GM23338 (cell line): ENCODE measurements at places on chromosomes 7 and 10. TPM values are rescaled to one million over a fixed set of nuclear protein-coding genes. Genes with fewer than 3 reads are reported as not detected.

LRRC4 gene
- total RNA-seq, result 3.6 and 5.2 TPM in 2 replicates

ANXA8 gene
- not detected in 2 replicates for total RNA-seq

ARF5 gene
- total RNA-seq, result 196 TPM in 2 replicates

GRM3 gene
- total RNA-seq, result 1.9 and 3.8 TPM in 2 replicates

C10orf53 gene
- not detected in 2 replicates for total RNA-seq

STEAP4 gene
- total RNA-seq, result under 0.01 TPM in 1 of 2 replicates, not detected in the other

SPDYE2 gene
- total RNA-seq, result not detected in 2 replicates

SLC26A5 gene
- total RNA-seq, result 0.49 and 0.58 TPM in 2 replicates

CCL24 gene
- total RNA-seq, result not detected in 2 replicates

NEUROG3 gene
- 0.16 TPM in 1 of 2 replicates, not detected in the other for total RNA-seq

FGFBP3 gene
- total RNA-seq, result 73.2 and 73.9 TPM in 2 replicates

GRCh38 chr7:81769891-81770727 is at the start of gene HGF:
HGF (minus strand) TSS chr7:81770047; CDS start chr7:81769971, 76 bp downstream.
- peak; percentile 50 for DNase-seq

- no peak for DNase-seq
Observed at GRCh38 chr7:127089146-127089545, 163.6 kb downstream of the GRM8 start.

DNA sequence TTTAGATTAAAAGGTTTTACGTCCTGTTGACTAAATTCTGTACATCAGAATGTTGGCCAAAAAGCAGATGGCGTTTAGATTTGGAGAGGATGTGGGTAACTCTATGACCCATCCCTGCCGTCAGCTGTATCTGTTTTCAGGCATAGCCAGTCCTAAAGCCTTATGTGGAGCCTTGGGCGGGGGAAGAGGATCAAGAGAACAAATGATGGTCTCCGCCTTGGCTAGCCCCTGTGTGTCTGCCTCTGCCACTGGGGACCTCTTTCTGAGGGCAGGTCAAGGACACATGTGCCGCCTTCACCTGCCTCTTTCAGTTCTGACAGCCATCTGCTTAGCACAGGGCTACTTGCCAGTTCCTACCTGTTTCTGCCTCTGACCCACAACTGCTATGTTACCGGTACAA is 24.1 kb downstream of the PDSS1 start:
- no peak for DNase-seq

DNA sequence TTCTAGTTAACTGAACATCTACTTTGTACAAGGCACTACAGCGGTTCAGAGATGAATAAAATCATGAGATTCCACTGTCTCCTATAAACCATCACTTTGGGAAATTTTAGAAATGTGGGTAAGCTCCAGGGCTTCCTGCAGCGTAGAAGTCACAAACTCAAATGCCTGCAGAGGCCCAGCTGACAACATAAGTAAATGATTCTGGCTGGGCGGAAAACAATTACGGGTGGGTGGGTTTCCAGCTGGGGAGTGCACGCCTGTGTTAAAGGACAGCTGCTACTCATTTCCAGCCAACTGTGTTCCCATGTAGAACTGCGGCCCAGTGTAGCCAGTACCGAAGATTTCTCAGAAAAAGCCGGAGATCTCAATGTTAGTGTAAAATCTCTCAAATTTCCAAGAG is 69.5 kb upstream of the ATRNL1 start:
- DNase-seq, result no peak

- no peak for DNase-seq
Observed at GRCh38 chr10:103726637-103727036, 128.7 kb downstream of the SH3PXD2A start.

DNA sequence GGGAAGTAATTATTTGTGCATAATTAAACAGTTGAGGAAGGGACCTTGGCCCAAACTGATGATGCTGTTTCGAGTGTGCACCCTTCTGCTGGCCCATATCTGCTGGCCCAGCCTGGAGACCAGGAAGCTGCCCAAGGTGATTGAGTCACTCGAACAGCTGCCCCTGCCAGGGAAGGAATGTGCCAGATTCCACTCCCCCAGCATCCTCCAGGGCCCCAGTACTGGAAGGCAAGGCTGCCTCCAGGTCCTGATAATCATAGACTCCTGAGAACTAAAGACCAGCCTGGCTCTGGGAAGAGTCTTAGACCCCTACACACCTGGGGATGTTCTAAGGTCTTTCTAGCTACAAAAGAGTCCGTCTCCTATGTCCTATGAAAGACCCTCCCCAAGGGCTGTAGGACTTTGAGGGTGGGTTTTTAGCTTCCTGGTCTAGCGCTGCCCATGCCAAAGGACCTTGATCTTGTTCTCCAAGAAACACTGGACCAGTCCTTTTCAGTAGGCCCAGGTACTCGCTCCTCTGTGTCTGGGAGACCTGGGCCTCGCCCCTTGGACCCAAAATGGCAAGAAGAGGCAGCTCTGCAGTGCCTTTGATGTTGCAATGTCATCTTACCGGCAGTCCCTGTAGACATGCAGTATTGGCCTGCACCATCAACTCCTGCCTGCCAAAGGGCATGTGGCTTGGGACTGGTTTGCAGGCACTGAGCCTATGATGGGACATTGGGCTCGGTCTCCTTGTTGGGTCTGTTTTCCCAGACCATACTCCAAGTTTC is 103.2 kb upstream of the GPR26 start:
- no peak for DNase-seq

GRCh38 chr10:31833753-31834152 is 94.9 kb downstream of the ARHGAP12 start:
- peak; percentile 30 for DNase-seq

DNA sequence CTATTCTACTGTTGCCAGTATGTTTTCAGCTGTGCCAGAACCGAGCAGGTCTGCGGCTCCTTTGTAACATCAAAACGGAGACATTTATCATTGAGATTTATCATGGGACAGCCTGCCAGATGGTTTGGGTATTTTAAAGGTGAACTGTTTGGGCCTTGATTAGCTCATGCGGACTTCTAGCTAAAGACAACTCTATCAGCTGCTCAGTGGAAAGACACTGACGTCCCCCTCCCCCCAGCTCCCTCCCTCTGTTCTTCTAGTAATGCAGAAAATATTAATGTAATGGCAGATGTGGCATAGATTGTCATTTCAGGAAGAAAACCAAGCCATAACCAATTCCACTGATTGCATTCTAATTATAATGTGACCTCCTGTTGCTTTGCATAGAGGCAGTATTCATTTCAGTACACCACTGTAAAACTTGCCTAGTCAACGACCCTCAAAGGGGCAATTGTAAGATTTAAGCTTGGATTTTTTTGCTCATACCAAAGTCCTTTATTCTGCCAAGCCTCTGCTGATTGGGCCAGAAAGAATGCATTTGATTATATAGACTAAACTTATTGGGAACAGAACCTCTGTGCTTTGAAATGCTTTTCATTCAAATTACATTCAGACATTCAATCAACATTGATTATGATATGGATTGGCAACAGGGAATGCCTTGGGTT is 966.8 kb downstream of the LRMDA start:
- no peak for DNase-seq

DNA sequence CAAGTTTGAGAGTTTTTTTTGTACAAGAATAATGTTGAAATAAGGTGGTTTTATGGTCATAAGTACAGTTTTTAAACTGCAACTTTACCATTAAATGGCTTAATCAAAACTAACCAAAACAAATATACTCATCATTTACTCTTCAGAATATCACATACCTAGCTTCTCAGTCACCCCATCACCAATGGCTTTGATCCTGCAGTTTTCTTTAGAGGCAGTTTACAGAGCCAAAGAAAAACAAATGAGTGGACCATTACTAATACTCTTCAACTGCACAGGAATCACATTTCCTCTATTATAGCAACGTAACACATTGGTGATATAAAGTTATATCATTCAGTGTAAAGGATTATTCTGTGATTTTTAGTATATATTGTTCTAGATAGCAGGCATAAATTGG is 576.1 kb upstream of the LRRTM3 start:
- no peak for DNase-seq

- no peak for DNase-seq
Observed at GRCh38 chr7:135690566-135690965, 28.3 kb downstream of the STMP1 start.

- no peak for DNase-seq
Observed at GRCh38 chr7:129499999-129500398, 2.3 kb upstream of the SMKR1 start.

- no peak for DNase-seq
Observed at GRCh38 chr10:117763528-117763927, 221.0 kb downstream of the EMX2 start.

- no peak for DNase-seq
Observed at GRCh38 chr10:11115337-11115736, 97.7 kb downstream of the CELF2 start.

DNA sequence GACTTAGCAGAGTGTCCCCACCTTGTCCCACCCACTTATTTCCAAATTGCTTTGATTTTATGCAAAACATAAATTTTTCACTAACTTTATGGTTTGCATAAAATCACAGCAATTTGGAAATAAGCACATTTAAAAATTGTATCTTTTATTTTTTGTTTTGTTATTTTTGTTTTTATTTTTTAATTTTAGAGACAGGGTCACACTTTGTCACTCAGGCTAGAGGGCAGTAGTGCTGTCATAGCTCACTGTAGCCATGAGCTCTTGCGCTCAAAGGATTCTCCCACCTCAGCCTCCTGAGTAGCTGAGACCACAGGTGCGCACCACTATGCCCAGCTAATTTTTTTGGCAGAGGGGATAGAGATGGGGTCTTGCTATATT is 43.2 kb downstream of the APBB1IP start:
- DNase-seq, result no peak

DNA sequence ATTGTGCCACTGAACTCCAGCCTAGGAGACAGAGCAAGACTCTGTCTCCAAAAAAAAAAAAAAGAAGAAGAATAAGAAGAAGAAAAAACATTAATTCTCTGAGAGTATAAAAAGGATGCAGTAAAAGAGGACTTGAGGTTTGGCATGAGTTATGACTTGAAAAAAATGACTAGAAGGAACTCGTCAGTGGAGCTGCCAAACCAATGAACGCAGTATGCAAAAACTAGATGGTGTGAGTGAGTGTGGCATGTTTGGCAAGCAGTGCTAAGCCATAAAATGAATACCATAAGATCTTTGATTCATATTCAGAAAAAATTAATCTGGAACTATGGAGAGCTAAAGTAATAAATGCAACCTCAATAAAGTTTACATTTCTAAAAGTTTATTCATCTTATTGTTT is 68.6 kb upstream of the MEOX2 start:
- no peak for DNase-seq
